ENCODE measurements at places on chromosomes 2 and 18.

GRCh38 chr2:102256276-102256675, 55.1 kb upstream of the IL1RL1 start:
- peak; percentile 48 for DNase-seq

DNA sequence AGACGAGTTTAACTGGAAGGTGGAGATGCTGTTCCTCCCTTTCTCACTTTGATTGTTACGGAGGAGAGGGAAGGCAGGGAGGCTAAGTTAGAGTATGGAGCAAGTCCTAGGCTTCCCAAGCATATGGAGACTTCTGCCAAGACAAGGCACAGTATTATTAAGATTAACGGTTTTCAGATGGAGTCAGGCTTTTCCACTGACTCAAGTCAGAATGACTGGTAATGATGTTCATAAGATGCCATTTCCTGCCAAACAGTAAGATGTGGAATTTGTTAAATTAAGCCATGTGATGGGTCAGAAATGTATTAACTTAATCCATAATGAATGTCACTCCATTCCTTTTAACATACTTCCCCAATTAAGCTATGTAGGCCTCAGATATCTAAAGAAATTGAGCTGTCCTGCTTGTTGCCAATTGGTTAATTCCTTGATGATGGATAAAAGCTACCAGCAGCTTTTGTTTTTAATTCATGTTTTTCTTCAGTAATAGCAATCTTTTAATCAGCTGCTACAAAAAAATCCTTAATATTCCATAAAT, 383.7 kb downstream of the ZNF521 start:
- no peak for DNase-seq

DNA sequence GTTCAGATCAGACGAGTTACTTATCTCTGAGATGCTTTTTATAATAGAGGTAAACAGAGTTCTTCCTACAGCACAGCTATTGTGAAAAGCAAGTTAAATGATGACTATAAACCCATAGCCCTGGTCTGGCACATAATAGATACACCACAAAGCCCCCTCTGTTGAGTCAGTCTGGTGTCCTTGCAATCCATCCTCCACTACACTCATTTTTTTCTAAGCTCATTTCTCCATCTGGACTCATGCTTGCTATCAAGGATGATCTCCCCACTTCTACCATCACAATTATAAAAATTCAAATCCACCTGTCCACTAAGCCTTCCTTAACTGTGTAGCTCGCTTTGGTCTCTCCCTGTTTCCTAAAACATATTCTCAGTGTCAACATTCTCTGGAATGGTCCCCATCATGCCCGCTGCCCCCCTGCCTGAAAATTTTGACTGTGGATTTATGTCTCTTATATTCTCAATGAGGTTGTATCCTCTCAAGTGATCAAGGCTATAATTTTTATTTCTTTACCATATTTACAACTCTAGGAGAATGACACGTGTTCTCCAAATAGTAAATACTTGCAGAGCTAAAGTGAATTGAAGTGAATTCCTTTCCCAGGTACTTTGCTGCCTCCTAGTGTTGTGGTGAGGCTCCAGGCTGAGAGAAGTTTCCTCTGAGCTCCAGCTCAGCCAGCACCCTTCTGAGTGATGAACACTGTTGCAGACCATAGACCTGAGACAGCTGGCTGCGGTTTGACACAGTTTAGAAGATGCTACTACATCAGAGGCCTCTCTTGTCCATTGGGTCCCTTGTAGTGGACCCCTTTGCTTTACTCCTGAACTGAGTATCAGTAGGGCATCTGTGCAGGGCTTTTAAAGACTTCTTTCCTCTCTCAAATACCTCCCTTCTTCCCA, 108.7 kb downstream of the DPP10 start:
- DNase-seq = peak; percentile 75

DNA sequence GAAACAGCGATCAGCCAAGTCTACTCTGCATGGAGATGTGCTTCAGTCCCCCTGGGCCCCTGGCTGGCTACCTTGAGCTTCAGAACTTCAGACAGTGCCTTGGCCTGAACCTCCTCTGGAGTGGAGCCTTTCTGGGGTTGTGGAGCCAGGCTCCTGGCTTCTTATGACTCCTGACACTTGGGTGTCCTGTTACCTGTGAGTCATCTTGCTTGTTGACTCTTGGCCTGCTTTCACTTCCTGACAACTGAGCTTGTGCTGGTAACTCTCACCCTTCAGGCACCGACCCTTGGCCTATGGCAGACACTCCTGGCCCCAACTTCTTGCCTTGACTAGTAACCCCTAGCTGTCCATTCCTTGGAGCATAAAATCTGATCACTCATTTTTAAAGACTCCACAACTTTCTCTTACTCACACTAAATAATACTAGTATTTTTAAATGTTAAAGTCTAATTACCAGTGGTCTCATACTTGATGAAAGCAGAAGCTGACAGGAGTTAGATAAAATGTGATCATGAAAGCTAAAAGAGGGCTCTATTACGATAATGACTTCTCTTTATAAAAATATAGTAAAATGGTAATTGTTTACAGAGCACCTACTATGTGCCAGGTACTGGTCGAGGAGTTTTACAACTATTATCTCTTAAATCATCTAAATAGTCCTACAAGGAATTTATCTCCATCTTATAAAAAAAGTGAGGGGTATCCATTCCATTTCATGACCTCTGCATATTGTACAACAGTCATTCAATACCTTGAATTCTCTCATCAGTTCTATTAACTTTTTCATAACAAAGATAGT, 46.3 kb upstream of the VIT start:
- DNase-seq = peak; percentile 75

- DNase-seq = no peak
These were observed 8.2 kb upstream of the TOGARAM2 start for GRCh38 chr2:28972778-28973335.

- DNase-seq = no peak
These were observed 236.4 kb downstream of the CNTNAP5 start for GRCh38 chr2:124261456-124261855.

All from SW480 (cell line).